ENCODE measurements at places on chromosomes 11 and 22.

- DNase-seq, result peak; percentile 85
Measured at GRCh38 chr22:46791201-46791731, 28.8 kb downstream of the TBC1D22A start.

DNA sequence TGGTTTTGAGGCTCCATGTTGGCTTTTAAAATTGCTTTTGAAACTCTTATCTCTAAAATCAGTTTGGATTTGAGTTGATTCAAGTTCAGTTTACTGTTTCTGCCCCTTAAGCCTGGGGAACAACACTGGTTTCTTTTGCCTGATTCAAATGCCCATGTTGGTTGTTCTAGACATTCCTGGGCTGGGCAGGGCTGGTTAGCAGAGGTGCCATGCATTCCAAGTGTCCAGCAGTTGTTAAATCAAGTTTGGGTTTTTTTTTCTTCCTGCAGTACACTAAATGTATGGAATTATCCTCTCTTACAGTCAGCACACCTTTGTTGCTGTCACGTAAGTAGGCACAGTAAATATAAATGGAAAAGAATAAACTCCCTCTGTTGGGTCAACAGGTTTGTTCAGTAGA, 67.2 kb upstream of the MTMR2 start:
- DNase-seq, result no peak

- no peak for DNase-seq
Measured at GRCh38 chr11:75565916-75566762, 4.1 kb downstream of the SERPINH1 start.

GRCh38 chr11:99841885-99842284, 821.1 kb downstream of the CNTN5 start:
- no peak for DNase-seq

DNA sequence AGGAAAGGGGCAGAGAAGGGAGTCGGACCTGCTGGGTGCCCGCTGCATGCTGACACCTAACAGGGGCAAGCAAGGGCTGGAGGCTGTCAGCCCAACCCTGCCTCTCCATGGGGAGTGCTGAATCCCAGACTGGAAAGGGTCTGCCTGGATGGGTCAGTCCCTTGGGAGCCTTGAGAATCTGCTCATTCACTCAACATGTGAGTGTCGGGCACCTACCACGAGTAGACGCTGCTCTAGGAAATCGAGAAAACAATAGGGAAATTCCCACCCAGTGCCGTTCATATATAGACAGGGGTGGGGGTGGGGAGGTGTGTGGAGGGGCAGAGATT, 4.4 kb upstream of the CTSD start:
- no peak for DNase-seq

GRCh38 chr22:19739448-19739895, 16.1 kb downstream of the GP1BB start:
- DNase-seq, result no peak

Measured in foreskin melanocyte (primary cell).